Endothelial cell (in vitro differentiated cells): ENCODE measurements at places on chromosomes 4 and X. TPM values are rescaled to one million over a fixed set of nuclear protein-coding genes. Genes with fewer than 3 reads are reported as not detected.

GRCh38 chr4:27467351-27467750 lies 606.7 kb downstream of the STIM2 start:
- no peak for DNase-seq

DNA sequence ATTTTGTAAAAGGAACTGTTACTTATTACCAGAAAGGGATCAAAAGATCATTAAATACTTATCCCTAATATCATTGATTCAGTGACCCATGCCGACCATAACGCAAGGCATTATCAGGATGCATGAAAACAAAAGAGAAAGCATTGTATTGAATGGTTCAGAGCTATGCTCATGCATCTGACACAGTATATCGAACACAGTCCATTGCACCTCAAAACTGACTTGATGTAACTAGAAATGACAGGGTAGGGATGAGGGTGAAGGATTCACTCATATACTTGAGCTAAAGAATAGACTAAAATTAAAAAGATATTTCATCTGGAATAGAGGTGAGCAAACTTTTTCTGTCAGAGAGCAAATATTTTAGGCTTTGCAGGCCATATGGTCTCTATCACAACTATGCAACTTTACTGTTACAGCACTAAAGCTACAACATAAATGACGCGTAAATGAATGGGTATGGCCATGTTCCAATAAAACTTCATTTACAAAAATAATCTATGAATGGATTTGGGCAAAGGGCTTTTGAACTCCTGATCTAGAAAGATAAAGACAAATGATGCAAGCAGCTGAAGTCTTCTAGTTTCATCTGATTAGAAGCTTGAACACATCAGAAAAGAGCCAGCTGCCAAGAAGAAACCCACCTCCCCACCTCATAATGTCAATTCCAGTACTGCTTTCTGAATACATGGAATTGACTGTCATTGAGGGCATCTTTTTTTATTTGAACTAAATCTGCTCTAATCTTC lies 12.9 kb upstream of the SPP1 start:
- no peak for DNase-seq

DNA sequence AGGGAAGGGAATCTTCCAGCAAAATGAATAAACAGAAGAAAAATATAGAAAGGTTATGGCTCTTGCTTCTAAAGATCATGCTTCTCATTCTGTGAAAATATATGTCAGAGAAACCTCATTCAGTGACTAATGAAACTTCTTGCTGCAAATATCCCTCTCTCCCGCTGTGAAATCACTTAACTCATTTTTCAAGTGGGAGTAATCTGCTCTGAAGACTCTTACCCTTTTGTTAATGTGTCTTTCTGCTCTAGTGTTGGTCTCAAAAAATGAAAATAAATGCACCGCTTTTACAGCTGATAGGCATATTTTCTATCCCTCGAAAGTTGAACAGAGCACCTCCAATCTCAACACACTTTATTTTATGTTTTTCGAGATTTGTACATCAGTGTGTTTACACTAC lies 252.3 kb downstream of the NLGN4X start:
- DNase-seq: no peak

GRCh38 chr4:130646886-130647285 lies 1550.9 kb downstream of the C4orf33 start:
- DNase-seq: no peak

DNA sequence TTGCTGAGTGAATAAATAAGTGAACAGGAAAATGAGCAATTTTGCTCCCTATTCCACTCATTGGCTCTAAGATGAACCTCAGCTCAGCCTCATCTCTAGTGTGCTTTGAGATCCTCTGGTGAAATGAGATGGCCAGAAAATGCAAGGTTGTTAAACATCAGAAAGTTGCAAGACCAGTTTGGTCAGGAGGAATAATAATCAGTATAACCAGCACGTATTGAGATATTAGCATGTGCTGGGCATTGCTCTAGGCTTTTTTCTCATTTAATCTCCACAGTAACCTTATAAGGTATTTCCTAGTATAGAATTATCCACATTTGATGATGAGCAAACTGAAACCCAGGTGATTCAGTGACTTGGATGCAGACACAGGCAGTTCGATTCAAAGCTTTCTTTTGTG lies 110.5 kb upstream of the PAK3 start:
- DNase-seq: no peak

DNA sequence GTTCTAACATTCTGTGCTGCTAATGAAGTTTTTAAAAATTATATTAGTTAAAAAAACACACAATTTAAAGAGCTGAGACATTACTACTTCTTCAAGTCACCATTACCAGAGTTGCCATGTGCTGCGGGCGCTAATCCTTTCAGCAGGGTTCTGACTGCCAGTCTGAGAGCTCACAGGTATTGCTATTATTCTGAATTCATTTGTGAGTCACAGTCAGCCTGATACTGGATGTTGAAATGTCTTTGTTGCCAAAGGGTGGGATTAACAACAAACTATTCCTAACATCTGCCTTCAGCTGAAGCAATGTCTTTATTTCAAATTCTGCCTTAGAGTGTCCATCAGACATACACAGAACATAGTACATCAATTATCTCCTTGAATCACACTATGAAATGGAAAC lies 197.1 kb upstream of the FGF13 start:
- DNase-seq: no peak

DNA sequence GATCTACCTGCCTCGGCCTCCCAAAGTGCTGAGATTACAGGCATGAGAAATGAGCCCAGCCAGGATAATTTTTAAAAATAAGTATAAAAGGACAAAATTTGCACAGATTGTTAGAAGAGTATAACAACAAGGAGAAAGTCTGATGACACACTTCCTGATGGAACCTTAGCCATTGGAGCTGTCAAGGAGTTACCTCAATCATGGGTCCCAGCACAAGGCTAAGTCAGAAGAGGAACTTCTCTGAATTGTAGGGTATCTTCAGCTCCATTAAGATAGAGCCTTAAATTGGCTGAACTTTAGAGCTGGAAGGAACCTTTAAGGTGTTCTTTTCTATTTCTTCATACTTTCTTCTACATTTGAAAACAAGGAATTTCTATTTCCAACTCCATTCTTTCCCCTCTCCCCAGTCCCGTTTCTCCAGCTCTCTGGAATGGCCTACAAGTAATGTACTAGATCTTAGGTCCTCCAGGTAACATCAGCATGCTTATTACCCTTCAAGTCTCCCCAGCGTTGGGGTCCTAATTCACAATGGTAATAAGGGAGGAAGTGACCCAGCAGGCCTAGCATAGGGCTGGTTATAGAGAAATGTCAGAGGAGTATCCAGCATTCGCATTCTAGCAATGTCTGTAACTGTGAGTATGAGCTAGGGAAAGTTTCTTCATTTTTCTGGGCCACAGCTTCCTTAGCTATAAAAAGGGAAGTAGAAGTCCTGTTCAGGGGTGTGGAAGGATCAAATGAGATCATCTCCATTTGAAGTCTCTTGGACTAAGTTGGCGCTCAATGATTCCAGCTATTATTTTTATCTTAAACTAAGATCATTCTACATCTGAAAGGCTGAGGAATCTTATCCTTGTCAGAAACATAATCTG lies 18.5 kb upstream of the RBPJ start:
- no peak for DNase-seq

DNA sequence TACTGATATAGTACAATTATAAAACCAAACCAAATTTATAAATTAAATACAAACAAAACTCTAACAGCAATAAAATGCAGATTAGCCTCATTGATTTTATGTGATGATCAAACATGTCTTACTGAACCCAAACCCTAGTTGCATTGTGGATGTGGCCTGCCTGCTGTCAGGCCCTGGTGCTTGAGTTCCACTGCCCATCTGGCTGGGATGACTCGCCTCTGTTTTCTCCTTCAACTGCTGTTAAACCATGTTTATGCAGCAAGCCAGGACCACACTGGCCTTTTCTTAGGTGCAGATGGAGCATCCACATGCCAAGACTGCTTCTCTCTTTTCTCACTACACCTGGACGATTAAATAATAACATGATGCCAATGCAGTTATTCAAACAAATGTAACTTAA lies 22.6 kb downstream of the NAP1L5 start:
- DNase-seq: no peak

DNA sequence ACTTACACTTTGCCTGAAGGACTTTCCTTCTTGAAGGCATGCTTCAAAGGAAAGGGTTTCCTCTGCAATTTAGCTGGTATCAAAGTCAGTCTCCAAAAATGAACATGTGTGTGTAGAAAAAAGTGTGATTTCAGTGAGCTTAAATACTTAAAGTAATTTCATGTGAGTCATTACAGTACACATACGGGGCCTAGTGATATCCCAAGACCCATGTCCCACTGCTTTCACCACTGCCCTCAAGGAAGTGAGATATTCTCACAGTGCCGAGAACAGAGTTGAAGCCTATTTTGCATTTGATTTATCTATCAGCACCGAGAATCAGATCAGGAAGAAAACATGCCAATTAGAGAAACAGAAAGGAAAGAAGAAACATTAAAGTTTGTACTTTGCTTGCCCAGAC lies 61.0 kb downstream of the CHST7 start:
- DNase-seq: no peak

- no peak for DNase-seq
Observed at GRCh38 chrX:47645530-47645929, 4.8 kb downstream of the ELK1 start.

- no peak for DNase-seq
Observed at GRCh38 chrX:97070346-97070745, 186.6 kb downstream of the RPA4 start.

DNA sequence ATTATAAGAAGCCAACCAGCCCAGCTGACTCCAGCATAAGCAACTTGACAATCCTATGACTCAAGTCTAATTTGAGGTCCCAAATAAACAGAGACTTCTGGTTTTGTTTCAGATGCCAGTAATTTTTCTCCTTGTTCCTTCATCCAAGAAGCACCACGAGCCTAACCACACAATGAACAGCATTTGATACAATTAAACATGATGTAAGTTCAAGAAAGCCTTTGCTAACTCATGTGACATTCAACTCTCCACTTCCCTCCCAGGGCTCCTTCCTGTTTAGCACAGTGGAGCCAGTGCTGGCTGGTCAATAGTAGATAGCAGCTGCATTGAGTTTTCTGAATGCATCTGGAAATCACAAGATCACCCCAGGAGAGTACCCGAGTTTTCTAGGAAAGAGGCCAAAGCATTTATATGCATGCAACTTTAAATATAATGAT lies 206.3 kb downstream of the ARHGAP24 start:
- DNase-seq: no peak

DNA sequence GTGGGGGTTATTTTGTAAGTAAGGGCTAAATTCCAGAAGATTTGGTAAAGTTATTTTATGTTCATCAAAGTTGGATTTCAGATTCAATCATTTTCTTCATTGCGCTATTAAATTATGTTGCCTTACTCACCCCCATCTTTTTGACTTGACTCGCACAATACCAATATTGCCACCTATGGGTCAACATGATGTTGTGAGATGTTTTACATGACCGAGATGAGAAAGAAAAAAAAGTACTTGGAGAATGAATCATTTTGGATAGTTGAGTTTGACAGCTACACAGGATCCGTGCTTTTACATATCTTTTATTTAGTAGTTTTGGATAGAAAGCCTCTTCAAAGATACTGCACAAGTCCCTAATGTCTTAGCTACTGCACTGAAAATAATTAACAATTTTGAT lies 224.2 kb upstream of the EMCN start:
- DNase-seq: no peak

- DNase-seq: peak; percentile 39
Observed at GRCh38 chrX:11381464-11381863, 88.3 kb downstream of the AMELX start.

- no peak for DNase-seq
Observed at GRCh38 chr4:59127006-59127405, 2016.8 kb upstream of the IGFBP7 start.

DNA sequence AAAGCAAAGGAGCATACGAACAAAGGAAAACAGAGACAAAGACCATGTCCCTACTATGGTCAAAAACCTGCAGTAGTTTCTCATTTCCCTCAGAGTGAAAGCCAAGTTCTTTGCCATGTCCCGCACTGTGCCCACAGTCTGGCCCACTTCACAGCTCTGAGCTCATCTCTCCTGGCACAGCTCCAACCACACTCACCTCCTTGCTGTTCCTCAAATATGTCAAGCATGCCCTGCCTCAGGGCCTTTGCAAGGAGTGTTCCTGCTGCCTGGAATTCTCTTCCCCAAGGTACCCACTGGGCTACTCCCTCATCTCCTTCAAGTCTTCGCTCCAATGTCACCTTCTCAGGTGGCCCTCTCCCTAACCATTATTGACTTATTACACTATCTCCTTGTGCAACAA lies 72.1 kb downstream of the COX18 start:
- DNase-seq: no peak

The LARP1B gene
- 9.6 TPM for total RNA-seq
